ENCODE measurements at places on chromosomes 2 and 18.

DNA sequence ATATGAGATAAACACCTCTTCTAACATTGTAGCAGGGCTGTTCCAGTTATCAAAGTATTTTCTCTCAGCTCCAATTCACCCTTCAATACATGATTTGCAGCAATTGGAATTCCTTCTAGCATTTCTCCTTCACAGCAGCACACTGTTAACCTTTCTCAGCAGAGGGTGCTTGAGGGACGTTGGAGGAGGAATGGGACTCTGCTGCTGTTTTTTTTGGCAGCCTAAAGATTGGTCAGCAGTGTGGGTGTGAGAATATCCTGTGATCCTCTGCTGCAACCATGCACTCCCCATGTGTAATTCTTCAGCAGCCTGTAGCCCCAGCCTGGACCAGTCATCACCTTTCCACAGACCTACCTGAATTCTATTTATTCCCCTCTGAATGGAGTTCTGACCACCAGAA is 1708.9 kb upstream of the CELF4 start:
- no peak for DNase-seq

GRCh38 chr2:131389657-131390056 is 25.7 kb upstream of the RAB6D start:
- DNase-seq: no peak

GRCh38 chr18:21047126-21047525 is 64.5 kb downstream of the ROCK1 start:
- no peak for DNase-seq

DNA sequence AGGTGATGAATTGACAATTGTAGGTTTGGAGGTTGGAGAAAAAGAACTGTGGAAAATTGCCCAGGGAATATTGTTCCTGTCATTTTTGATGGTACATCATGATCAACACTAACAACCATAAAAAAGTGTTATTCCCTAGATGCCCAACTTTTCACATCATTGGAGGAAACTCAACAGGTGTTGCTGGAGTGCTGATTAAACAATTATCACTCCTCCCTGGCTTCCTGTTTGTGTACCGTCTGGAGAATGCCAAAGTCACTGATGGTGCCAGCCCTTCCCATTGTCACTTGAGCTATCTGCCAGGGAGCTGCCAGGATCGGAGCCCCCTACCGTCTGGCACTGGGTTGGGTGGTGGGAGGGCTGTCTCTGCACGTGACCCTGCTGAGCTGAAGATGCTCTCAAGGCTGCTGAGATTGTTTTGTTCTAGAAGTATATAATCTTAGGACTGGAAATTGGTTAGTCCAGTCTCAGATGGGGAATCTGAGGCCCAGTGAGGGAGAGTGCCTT is 156.9 kb downstream of the PRKCE start:
- no peak for DNase-seq

DNA sequence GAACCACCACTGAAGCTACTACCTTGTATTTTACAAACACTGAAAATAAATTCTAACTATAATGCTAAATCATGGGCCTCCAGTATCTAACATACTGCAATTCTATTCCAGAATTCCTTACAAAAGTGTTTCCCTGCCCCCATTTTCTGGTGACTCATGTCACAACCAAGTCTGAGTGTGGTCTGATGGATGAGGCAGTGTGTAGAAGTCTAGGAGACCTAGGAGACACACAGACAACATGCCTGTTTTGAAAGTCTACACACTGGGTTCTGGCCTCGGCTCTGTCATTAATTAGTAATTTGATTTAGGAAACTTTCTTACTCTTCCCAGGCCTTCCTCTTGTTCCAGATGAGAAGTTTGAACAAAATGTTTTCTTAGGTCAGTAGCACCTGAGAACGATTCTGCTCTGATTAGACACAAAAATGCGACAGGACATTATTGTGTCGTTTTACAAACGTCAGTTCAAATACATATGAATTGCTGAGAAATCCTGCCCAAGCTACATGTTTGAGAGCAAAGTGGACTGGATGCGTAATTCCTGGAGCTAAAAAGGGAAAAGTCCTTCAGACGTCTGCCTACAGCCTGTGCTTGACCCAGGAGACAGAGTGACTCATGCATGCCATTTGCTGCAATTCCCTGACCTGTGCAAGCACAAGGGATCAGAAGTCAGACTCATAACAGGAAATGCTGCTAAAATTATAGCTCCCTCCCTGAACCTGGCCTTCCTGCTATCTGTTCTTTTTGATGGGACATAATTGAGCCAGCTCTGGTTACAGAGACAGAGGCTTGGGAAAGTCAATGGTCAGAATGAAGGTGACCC is 494.4 kb downstream of the SOX11 start:
- no peak for DNase-seq

GRCh38 chr2:141062031-141062430 is 1068.8 kb downstream of the LRP1B start:
- no peak for DNase-seq

GRCh38 chr2:181807526-181807925 is 84.0 kb upstream of the ITPRID2 start:
- no peak for DNase-seq

DNA sequence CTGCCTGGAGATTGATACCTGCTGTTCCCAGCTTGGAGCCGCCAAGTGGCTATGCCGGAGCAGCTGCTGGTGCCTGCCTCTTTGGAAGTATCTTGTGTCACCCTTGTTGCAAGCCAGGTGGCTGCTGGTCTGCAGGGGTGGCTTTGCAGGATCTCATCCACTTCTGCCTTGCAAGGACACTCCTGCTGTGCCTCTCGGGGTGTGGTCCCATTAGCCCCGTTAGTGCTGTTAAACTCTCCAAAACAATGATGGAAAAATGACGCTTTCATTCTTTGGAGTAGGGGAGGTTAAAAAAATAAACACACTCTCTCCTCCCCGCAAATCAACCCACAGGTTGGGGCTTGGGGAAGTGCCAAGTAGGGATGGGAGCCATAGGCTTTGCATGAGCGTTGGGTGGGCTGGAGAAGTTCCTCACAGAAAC is 352.8 kb downstream of the RNF144A start:
- no peak for DNase-seq

DNA sequence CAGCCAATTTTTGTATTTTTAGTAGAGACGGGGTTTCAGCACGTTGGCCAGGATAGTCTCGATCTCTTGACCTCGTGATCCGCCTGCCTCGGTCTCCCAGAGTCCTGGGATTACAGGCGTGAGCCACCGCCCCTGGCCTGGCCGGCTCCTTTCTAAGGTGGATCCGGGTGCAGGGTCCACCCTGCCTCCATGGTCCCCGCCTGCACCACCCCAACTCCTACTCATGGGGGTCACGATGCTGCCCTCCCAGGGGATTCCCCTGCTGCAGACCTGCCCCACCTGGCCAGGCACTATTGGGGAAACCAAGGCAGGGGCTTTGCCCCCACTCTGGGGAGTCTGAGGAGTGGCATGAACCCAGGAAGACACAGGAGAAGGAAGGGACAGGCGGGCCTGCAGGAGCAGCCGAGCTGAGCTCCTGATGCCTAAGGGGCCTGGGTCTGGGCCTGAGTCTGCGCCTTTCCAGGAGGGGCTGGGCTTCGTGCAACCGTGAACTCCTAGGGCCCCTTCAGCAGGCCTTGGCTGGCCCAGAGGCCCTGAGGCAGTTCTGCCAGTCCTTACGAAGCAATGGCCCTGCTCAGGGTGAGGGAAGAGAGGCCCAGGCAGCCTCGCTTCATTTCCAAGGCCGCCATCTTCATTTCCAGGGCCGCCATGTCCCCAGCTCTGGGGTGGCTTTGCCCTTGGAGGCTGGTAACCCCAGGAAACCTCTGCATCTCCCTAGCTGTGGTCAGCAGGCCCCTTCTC is 67.2 kb upstream of the SMAD7 start:
- DNase-seq: no peak

DNA sequence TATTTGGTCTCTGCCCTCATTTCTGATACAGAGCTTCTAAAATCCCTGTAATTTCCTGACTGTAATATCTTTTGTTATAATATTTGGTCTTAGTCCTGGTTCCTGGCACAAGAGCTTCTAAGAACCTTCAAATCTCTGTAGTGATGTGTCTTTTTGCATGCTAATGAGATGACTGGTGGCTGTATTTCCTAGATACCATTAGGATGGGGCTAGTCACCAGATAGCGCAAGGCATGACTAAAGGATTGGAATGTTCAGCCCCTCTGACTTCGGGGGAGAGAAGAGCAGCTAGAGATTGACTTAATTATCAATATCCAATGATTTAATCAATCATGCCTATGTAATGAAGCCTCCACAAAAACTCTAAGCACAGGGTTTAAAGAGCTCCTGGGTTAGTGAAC is 620.8 kb upstream of the ACVR2A start:
- DNase-seq: no peak

- DNase-seq: no peak
Measured at GRCh38 chr18:41436772-41437171, 518.3 kb upstream of the PIK3C3 start.

Data from OCI-M1 (cell line).